Fibroblast of skin of right quadriceps (primary cell): ENCODE measurements at places on chromosomes 7 and 10.

GRCh38 chr10:97940534-97940933 is 89.9 kb downstream of the CRTAC1 start:
- no peak for DNase-seq

- no peak for DNase-seq
Observed at GRCh38 chr7:85239109-85239508, 52.3 kb upstream of the SEMA3D start.

- DNase-seq: peak; percentile 20
Observed at GRCh38 chr10:79052291-79053080, 16.3 kb upstream of the ZMIZ1 start.

DNA sequence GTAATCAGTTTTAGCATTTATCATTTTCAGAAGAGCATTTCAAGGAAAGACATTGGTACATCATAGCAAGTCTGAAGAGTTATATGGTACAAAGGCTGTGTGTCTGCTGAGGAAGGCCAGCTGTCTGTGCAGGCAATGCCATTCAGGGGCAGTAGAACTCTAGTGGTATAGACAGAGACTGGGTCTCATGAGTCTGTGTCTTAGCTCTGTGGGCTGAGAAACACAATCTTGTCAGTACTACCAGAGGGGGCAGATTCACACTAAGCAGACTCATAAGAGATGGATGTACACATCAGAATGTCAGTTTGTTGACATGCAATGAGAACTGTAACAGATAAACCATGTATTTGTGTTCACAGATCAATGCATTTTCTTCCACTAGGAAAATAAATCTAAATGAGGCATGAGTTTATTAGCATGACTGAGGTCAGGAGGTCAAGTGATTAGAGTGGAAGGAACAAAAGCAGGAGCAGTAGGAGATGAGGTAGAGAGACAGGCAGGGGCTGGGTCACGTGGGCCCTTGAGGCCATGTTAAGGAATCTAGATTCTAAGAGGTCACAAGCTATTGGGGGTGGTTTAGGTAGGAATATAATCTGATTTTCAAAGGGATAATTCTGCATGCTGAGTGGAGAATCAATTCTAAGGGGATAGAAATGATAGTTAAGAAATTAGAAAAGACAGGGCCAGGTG is 7.5 kb upstream of the GGCT start:
- DNase-seq: no peak

GRCh38 chr10:86647773-86648703 is 6.3 kb upstream of the OPN4 start:
- DNase-seq: peak; percentile 65
